Chondrocyte (in vitro differentiated cells): ENCODE measurements at places on chromosomes 16 and 17. TPM values are rescaled to one million over a fixed set of nuclear protein-coding genes. Genes with fewer than 3 reads are reported as not detected.

Gene UNC45B
- total RNA-seq, result not detected in 3 replicates

Gene KRTAP4-5
- not detected in 3 replicates for total RNA-seq

Gene ADGRG1
- total RNA-seq, result 16.8 to 57.8 TPM (median 56.3 TPM) in 3 replicates

Gene PMFBP1
- 0.26 to 0.92 TPM (median 0.30 TPM) in 3 replicates for total RNA-seq

Gene CDH16
- not detected in 3 replicates for total RNA-seq

Gene MYH11
- 4.8 to 58.3 TPM (median 57.8 TPM) in 3 replicates for total RNA-seq

Gene ZC3H7A
- 56.0 to 72.4 TPM (median 57.9 TPM) in 3 replicates for total RNA-seq

Gene MIF4GD
- 19.0 to 21.6 TPM (median 20.4 TPM) in 3 replicates for total RNA-seq

Gene TPSG1
- not detected in 3 replicates for total RNA-seq

Gene GRIN2A
- not detected in 3 replicates for total RNA-seq

Gene PYY
- not detected in 3 replicates for total RNA-seq

Gene LDHD
- 2.3 to 2.7 TPM (median 2.6 TPM) in 3 replicates for total RNA-seq

Gene PPL
- 0.22 to 1.2 TPM (median 0.97 TPM) in 3 replicates for total RNA-seq

Gene UNC13D
- total RNA-seq, result 1.1 to 3.1 TPM (median 1.5 TPM) in 3 replicates

Gene MEIOC
- 0.31 to 0.32 TPM (median 0.31 TPM) in 3 replicates for total RNA-seq

Gene PRSS33
- total RNA-seq, result not detected in 3 replicates

Gene ASGR2
- total RNA-seq, result not detected in 3 replicates

Gene FLII
- 228 to 244 TPM (median 230 TPM) in 3 replicates for total RNA-seq

Gene MYOCD
- total RNA-seq, result 0.73 to 12.9 TPM (median 11.9 TPM) in 3 replicates

Gene SETD6
- 10.4 to 16.4 TPM (median 13.0 TPM) in 3 replicates for total RNA-seq

Gene DNAH9
- total RNA-seq, result 0.37 to 0.73 TPM in 2 of 3 replicates, not detected in the other

Gene CSH2
- total RNA-seq, result 6.9 TPM in 1 of 3 replicates, not detected in the others

Gene CBX8
- total RNA-seq, result 4.6 to 8.3 TPM (median 6.1 TPM) in 3 replicates

Gene SRCIN1
- 0.30 to 0.51 TPM in 2 of 3 replicates, not detected in the other for total RNA-seq

Gene MYH3
- total RNA-seq, result 3.0 to 3.5 TPM (median 3.2 TPM) in 3 replicates

Gene MYCBPAP
- total RNA-seq, result 0.99 to 1.2 TPM (median 1.00 TPM) in 3 replicates

Gene CDK10
- total RNA-seq, result 43.7 to 63.0 TPM (median 45.8 TPM) in 3 replicates

Gene SPATA22
- not detected in 3 replicates for total RNA-seq

Gene RUNDC3A
- 0.40 to 0.77 TPM (median 0.77 TPM) in 3 replicates for total RNA-seq

Gene OTOP2
- total RNA-seq, result not detected in 3 replicates

Gene CDH13
- 28.1 to 49.3 TPM (median 45.1 TPM) in 3 replicates for total RNA-seq

Gene SLC16A5
- total RNA-seq, result 2.1 to 3.0 TPM (median 3.0 TPM) in 3 replicates

Gene PRR35
- not detected in 3 replicates for total RNA-seq

Gene TBC1D3C
- not detected in 3 replicates for total RNA-seq

Gene XPO6
- 124 to 133 TPM (median 128 TPM) in 3 replicates for total RNA-seq

Gene GFAP
- total RNA-seq, result 0.55 to 1.0 TPM in 2 of 3 replicates, not detected in the other

Gene HOXB7
- not detected in 3 replicates for total RNA-seq

Gene TP53TG3B
- not detected in 3 replicates for total RNA-seq

Gene GRAPL
- not detected in 3 replicates for total RNA-seq

Gene ASB16
- not detected in 3 replicates for total RNA-seq

Gene AIPL1
- total RNA-seq, result not detected in 3 replicates

Gene ERAL1
- 31.2 to 40.5 TPM (median 31.8 TPM) in 3 replicates for total RNA-seq

Gene KRT20
- not detected in 3 replicates for total RNA-seq

Gene TNFSF12
- 12.1 to 23.3 TPM (median 23.0 TPM) in 3 replicates for total RNA-seq

Gene ST6GALNAC2
- total RNA-seq, result 1.5 to 3.0 TPM (median 2.8 TPM) in 3 replicates

Gene RPS6KB1
- total RNA-seq, result 29.0 to 36.9 TPM (median 29.6 TPM) in 3 replicates

Gene MT1A
- 1.1 TPM in 1 of 3 replicates, not detected in the others for total RNA-seq

Gene CALB2
- 0.39 to 0.85 TPM in 2 of 3 replicates, not detected in the other for total RNA-seq

Gene ZNF267
- 5.0 to 7.6 TPM (median 5.6 TPM) in 3 replicates for total RNA-seq

Gene TP53TG3F
- total RNA-seq, result not detected in 3 replicates

Gene DLX4
- total RNA-seq, result 0.12 TPM in 1 of 3 replicates, not detected in the others

Gene SALL1
- total RNA-seq, result 0.12 to 0.20 TPM (median 0.13 TPM) in 3 replicates

Gene CCDC200
- total RNA-seq, result not detected in 3 replicates

Gene CTRL
- not detected in 3 replicates for total RNA-seq
